ENCODE measurements at places on chromosomes 11 and 22.

GRCh38 chr11:132332521-132332920 is 962.1 kb downstream of the NTM start:
- DNase-seq: no peak

GRCh38 chr11:17408641-17409040 is 20.2 kb upstream of the KCNJ11 start:
- no peak for DNase-seq

- no peak for DNase-seq
Observed at GRCh38 chr11:384511-384910, 9.5 kb upstream of the PKP3 start.

- DNase-seq: no peak
Observed at GRCh38 chr11:102479733-102480132, 27.2 kb upstream of the TMEM123 start.

- DNase-seq: no peak
Observed at GRCh38 chr11:106708348-106708747, 309.9 kb downstream of the GUCY1A2 start.

- no peak for DNase-seq
Observed at GRCh38 chr11:125223901-125224361, 59.4 kb downstream of the PKNOX2 start.

DNA sequence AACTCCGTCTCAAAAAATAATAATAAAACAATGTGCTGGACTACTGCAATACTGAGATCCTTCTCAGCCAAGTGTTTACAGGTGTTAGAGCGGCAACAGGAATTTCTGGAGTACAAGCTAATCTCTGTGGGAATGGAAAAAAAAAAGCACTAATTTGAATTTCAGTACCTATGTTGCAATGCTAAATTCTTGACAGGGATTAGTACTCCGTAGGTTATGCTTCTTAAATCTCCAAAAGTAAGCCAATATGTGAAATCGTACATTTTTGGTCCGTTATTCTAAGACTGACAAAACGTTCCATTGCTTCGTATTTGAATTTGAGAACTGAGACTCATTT is 1.1 kb downstream of the ATL3 start:
- DNase-seq: no peak

DNA sequence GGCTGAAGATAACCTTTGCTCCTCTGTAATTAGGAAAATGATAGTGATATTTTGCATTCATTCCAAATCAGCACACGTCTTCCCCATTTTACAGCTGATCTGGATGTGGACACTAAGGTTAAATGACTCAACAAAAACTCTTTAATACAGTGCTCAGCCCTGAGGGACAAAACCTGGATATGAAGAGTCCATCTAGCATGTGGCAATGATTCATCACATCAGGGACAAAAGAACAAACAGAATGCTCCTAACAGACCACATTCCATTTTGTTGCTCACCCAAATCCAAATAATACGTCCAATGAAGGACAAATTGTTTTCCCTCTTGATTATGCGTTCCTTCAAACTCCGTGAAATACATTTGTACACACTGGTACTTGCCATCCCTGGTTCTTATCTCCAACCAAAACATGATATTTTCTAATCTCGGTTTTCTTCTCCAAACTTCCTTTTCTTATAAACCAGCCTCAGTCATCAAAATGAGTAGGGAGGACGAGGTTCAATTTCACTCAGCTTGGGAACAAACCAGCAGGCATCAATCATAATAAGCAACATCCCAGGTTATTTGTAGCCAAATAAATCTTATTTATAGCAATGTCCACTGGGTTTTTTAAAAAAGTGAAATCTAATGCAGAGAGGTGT is 53.7 kb upstream of the MTMR2 start:
- no peak for DNase-seq

DNA sequence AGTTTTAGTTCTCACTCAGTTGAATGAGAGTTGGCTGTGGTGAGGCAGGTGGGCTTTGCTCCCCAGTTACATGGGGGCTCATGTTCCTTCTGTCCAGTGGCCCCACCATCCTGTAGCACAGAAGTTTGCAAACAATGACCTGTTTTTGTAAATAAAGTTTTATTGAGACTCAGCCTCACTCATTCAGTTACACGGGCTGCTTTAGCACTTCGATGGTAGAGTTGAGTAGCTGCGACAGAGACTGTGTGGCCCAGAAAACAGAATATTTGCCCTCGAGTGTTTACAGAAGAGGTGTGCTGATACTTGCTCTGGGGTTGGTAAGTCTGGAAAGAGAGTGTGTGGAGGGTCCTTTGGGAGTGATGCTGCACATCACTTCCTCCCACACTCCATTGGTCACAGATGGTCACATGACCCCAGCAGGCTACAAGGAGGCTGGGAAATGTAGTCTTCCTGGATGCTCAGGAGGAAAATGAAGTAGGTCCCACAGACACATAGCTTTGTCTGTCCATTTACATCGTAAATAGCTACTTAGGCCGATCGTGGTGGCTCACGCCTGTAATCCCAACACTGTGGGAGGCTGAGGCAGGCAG is 34.6 kb downstream of the IFT27 start:
- peak; percentile 48 for DNase-seq

DNA sequence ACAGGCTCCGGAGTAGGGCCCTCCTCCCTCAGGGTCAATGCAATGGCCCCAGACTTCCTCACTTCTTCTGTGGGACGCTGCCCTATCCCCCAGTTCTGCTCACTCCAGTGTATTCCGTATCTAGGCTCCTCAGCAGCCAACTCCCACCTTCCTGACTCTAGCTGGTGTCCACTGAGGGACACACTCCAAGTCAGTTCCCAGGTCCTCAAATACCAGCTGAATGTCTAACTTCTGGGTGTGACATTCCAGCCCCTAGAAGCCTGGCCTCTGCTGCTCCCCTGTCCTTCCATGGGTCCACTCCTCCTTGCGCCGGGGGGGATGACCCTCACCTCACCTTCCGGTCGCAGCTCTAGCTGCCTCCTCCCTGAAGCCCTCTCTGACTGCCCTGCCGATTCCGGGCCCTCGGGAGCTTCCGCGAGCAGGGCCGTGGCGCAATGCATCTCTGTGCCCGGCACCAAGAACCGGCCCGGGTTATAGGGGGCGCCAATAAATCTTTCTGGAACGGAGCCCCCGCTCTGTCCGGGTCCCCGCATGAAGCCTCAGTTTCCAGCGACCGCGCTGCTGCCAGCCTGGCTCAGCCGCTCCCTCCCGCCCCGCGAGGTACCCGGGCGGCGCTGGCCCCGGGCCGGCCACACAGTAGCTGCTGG is 15.4 kb downstream of the BAD start:
- DNase-seq: peak; percentile 69

DNA sequence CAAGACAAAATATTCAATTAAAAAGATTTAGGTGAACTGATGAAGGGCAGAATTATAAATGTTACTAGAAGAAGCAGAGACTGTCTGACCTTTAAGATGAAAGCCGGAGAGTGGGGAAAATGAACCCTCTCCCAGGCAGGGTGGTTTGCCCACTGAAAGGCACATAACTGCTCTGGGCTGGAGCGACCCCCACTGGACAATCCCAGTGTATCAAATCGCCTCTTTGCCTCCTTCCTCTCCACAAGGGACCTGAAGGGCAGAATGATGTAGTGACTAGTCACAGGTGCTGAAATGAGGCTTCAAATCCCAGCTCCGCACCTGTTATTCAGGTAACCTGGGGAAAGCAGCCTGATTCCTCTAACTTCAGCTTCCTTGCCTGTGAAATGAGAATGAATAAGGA is 69.0 kb downstream of the EFCAB6 start:
- peak; percentile 51 for DNase-seq

DNA sequence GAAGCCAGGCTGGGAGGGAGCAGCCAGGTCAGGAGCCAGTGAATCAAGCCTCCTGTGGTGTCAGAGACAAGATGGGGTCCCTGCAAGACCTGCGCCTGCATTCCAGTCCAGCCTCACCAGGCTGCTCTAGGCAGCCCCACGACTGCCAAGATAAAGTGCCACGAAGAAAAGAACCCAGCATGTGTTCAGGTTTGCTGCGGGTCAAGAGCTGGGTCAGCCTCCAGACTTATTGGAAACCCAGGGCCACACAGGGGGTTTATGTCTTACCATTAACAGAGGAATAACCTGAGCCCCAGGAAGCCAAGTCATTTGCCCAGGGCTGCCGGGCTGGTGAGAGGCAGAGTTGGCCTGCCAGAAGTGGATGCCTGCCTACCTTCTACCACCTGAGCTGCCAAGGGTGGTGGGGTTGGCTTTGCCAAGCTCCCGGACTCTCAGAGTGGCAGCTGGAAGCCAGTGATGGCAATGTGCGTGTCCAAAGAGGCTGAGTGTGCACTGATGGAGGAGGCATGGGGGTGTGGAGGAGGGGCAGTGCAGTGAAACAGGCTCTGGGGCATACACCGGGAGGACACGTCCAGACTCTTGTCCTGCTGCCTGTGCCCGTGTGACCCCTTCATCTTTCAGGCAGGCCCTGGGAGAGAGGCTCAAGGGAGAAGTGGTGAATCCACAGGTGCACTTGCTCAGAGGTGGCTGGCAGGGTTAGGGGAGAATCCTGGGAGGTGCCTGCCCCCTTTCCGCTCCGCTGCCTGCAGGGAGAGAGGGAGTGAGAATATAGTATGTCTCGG is 1.7 kb downstream of the RASD2 start:
- no peak for DNase-seq

- no peak for DNase-seq
Observed at GRCh38 chr22:33538277-33538885, 381.9 kb downstream of the LARGE1 start.

- DNase-seq: no peak
Observed at GRCh38 chr11:96761451-96761850, 371.6 kb downstream of the JRKL start.

GRCh38 chr11:131063638-131064037 is 147.4 kb upstream of the SNX19 start:
- DNase-seq: no peak

DNA sequence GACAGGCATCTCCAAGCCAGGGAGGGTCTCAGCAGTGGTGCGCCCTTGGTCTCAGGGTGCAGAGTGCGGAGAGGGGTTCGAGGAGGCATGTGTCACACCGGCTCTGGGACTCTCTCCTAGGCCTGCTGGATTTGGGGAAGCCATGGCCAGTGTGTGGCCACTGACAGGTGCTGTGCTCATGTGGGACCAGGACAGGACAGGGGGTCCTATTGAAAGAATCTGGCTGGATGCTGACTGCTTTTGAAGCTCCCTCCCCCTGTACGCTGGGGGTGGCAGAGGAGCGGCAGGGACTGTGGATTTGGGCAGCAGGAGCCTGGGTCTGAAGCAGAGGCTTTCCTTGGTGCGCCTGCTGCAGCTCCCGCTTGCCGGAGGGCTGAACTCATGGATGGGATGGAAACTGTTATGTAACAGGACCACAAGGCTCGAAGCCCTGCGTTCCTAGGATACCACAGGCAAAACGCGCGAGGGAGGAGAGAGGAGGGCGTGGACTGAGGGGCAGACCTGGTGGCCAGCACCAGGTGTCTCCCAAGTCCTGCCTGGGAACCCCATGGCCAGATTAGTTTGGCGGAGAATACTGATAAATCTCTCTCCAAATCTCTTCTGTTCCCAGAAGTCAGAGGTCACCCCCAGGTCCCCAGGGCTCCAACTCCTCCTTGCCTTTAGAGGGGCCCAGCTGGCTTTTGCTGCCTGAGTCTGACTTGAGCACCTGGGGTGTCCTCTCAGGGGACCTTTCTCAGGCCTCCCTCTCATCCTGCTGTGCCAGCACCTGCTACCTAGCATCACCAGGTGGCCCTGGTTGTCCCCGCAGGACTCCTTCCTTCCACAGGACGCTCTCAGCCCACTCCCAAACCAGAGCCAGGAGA is 13.8 kb upstream of the TEF start:
- peak; percentile 45 for DNase-seq

DNA sequence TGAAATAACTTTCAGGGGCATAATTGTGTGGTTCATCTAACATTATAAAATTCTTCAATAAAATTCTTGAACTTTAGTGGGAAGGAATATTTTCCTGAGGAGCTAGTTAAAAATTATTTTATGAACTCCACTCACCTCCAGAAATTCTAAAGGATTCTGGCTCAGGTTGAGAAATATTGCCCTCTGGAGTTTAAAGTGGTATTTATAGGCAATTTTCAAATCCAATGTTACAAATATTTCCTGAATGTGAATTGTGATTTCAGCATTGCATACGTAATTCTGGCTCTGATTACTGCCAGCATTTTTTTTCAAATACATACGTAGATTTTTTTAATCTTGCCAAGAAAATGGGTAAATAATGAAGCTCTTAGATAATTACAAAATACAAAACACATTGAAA is 598.2 kb upstream of the ANO3 start:
- no peak for DNase-seq

DNA sequence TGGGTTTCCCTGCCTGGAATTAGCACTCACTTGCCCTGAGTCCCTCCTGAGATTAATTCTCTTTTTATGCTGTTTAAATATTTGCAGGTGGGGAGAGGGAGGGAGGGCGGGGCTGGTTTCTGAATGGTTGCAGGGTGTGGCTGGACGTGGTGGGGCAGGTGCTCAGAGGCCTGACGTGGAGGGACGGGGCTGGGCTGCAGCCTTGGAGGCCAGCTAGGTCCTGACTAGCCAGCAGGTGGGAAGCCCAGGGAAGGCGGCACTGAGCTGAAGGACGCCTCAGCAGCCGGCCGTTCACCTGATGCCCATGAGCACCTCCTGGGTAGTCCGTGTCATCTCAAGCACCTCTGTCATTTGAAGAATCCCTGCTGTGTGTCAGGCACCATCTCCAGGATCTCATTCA is 21.3 kb downstream of the SGSM1 start:
- DNase-seq: no peak

GRCh38 chr11:130839981-130840666 is 76.2 kb downstream of the SNX19 start:
- DNase-seq: no peak

GRCh38 chr11:28072321-28072720 is 35.6 kb downstream of the KIF18A start:
- DNase-seq: no peak

DNA sequence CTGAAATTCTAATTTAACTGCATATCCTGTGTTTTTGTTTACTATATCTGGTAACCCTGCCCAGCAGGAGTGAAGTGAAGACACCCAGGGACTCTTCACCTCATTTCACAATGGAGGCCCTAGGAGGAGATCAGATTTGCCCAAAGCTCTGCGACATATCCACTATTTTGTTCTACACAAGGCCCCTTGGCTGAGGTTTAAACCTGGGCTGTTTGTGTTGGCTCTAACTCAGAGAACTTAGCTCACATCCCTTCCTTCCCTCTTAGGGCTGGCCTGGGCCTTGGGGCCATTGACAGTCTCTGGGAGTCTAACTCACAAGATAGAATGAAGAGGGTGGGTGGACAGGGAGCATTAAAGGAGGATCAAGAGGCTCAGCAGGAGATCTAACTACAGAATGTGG is 8.2 kb upstream of the PLA2G3 start:
- no peak for DNase-seq
